ENCODE measurements at places on chromosomes 2 and 18. TPM values are rescaled to one million over a fixed set of nuclear protein-coding genes. Genes with fewer than 3 reads are reported as not detected.

The AGXT gene
- total RNA-seq, result not detected

The ZCCHC2 gene
- total RNA-seq, result 48.6 TPM

The METTL8 gene
- 39.9 TPM for total RNA-seq

The FER1L5 gene
- total RNA-seq, result not detected

The TMEM198 gene
- 3.8 TPM for total RNA-seq

The MYO1B gene
- 7.0 TPM for total RNA-seq

The ALK gene
- not detected for total RNA-seq

The IL1RN gene
- total RNA-seq, result 15.9 TPM

The CDK15 gene
- not detected for total RNA-seq

The REG3G gene
- not detected for total RNA-seq

The CCDC141 gene
- 4.2 TPM for total RNA-seq

All from activated T-helper 2 cell treated with anti-CD3 and anti-CD28 coated beads, Interferon-gamma antibody, Interleukin-2, Interleukin-4, amounts not matched to agents 10 μg/mL and 5 μg/mL and 100 μg/mL, durations not matched to agents 14 hours and 24 hours and 36 hours (primary cell).